H9 (cell line): ENCODE measurements at places on chromosomes 4 and X. TPM values are rescaled to one million over a fixed set of nuclear protein-coding genes. Genes with fewer than 3 reads are reported as not detected.
A peak's percentile ranks its signal among the peaks of the same experiment; 100 is the strongest.

Gene TRAM1L1
- total RNA-seq, result 0.79 TPM in 2 replicates

Gene HGFAC
- 0.33 and 0.37 TPM in 2 replicates for total RNA-seq

Gene TLR8
- not detected in 2 replicates for total RNA-seq

- no peak overlapping the region for H3K4me3 ChIP-seq
- no peak for DNase-seq
- no peaks in the 10 kb centered on the region for H3K27me3 ChIP-seq
- H3K4me1 ChIP-seq, result no peaks in the 10 kb centered on the region
- H3K36me3 ChIP-seq, result peaks cover 10% of the 10 kb centered on the region
Measured at GRCh38 chrX:2566055-2566454, 65.3 kb upstream of the DHRSX start.

GRCh38 chr4:162700815-162701361, 465.8 kb downstream of the NAF1 start:
- no peak for DNase-seq
- H3K27ac ChIP-seq, result no peak overlapping the region
- no peaks in the 10 kb centered on the region for H3K4me1 ChIP-seq
- no peaks in the 10 kb centered on the region for H3K27me3 ChIP-seq
- no peaks in the 10 kb centered on the region for H3K36me3 ChIP-seq

- no peak overlapping the region for H3K4me3 ChIP-seq
- H3K27ac ChIP-seq, result no peak overlapping the region
- no peaks in the 10 kb centered on the region for H3K27me3 ChIP-seq
- no peaks in the 10 kb centered on the region for H3K4me1 ChIP-seq
- DNase-seq, result no peak
Measured at GRCh38 chrX:80334583-80334982, 85.7 kb upstream of the TENT5D start.

Gene CCDC110
- total RNA-seq, result 2.3 and 3.8 TPM in 2 replicates

DNA sequence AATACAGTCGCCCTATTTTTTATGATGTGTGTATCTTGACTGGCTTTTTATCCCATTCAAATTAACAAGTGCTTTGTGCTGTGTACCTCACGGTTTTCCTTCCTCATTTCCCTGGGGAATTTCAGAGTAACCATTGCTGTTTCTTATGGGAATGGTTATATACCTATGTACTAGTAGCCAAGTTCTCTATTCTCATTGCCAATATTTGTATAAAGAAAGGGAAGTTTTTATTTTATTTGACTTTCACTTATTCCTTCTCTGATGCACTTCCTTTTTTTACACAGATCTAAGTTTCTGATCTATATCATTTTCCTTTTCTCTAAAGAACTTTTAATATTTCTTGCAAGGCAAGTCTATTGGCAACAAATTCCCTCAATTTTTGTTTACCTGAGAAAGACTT, 181.3 kb downstream of the SOWAHB start:
- peaks cover 3% of the 10 kb centered on the region for H3K36me3 ChIP-seq
- no peak overlapping the region for H3K27ac ChIP-seq
- no peaks in the 10 kb centered on the region for H3K27me3 ChIP-seq

GRCh38 chr4:184514121-184514988, 40.0 kb upstream of the IRF2 start:
- H3K36me3 ChIP-seq, result peaks cover 12% of the 10 kb centered on the region; the same call in 1 of the 2 replicates
- H3K27me3 ChIP-seq, result no peaks in the 10 kb centered on the region; the same call in 1 of the 2 replicates
- no peaks in the 10 kb centered on the region; the same call in 1 of the 2 replicates for H3K4me1 ChIP-seq

DNA sequence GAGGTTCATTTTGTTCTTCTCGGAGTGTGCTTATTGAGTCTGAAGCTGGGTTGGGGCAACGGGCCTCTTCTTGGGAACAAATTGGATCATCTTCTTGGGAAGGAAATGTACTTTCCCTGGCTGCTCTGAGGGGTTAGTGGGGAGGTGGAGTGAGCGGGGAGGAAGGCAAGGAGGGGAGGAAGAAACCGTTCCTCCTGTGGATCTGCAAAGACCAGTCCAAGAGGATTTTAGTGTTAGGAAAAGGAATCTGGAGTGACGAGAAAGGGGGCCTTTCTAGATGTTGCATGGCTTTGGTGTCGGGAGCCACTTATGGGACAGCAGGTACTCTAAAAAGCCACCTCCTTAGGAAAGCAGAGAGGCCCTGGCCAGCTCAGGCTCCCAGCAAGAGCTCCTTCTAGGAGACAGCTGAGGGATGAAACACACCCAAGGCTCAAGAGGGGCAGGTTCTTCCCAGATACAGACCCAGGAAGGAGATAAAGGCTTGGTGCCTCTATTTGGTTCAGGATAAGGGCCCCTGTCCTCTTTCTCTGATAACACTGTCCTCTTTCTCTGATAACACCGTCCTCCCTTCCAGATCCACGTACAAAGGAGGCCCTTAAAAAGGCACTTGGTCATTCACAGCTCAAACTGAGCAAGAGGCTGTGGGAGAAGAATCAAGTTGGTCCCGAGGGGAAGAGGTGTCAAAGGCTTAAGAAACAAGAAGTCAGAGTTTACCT, 451 bp downstream of the SOD3 start:
- no peaks in the 10 kb centered on the region for H3K36me3 ChIP-seq
- H3K27ac ChIP-seq, result no peak overlapping the region
- DNase-seq, result no peak
- no peaks in the 10 kb centered on the region for H3K4me1 ChIP-seq
- H3K4me3 ChIP-seq, result peak overlapping the region; percentile 77
- peaks cover 14% of the 10 kb centered on the region; the same call in 1 of the 2 replicates for H3K27me3 ChIP-seq

Gene ITM2A
- 27.1 and 29.9 TPM in 2 replicates for total RNA-seq

GRCh38 chrX:151984328-151984727, 9.9 kb upstream of the GABRE start:
- no peak for DNase-seq
- H3K4me3 ChIP-seq, result no peak overlapping the region
- no peaks in the 10 kb centered on the region; the same call in 1 of the 3 replicates for H3K36me3 ChIP-seq

DNA sequence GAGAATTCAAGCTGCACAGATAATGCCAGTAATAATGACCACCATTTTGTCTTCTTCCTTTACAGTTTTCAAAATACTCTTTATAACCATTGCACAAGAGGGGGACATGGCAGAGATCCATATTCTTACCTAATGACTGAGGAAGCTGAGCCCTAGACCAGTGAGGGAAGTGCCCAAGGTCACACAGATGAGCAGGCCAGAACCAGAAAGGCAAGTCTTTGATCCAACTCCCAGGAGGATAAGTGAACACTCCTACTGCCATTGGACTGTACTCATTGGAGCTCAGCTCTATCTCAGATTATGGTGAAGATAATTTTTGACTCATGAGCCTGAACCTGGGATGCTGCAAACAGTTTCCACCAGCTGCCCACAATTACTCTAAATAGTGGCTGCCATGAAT, 28.6 kb downstream of the AMER1 start:
- H3K4me1 ChIP-seq, result no peaks in the 10 kb centered on the region
- no peaks in the 10 kb centered on the region for H3K27me3 ChIP-seq
- no peak overlapping the region for H3K27ac ChIP-seq
- peaks cover 3% of the 10 kb centered on the region for H3K36me3 ChIP-seq
- no peak overlapping the region for H3K4me3 ChIP-seq

DNA sequence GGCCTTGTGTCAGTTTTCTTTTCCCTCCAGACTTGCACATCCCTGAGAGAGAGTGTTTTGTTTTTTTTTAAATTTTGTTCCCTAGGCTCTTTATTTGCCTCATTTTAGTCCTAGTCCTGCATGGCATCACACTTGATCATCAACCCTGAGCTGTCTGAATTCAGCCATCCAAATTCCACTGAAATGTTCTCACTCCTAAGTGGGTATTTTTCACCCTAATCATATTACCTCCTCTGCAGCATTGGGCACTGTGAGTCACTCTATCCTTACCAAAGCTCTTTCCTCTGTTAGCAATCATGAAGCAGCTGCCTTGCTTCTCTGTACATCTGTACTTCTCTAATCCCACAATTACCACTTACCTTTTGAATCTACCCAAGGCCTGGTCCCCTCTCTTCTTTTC, 356.6 kb upstream of the MAGEB2 start:
- no peak for DNase-seq
- no peaks in the 10 kb centered on the region for H3K4me1 ChIP-seq
- no peak overlapping the region for H3K4me3 ChIP-seq
- no peak overlapping the region for H3K27ac ChIP-seq

Gene RHOXF2
- total RNA-seq, result not detected in 2 replicates

DNA sequence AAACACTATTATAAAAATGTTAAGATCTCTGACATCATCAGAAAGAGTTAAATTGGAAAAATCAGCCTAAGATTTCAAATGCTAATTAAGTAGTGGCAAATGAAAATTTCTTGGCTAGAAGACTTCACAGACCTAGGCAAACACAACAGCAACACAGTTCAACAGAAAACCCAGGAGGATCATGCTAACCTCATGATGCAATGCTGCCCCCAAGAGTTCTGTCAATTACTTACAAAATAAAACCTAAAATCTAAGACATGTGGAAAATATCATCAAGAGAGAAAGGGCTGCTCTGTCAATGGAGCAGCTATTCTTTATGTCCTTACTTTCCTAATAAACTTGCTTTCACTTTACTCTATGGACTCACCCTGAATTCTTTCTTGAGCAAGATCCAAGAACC, 21.0 kb downstream of the S100G start:
- no peak for DNase-seq
- no peak overlapping the region for H3K27ac ChIP-seq
- H3K4me1 ChIP-seq, result peaks cover 5% of the 10 kb centered on the region; the same call in 1 of the 2 replicates
- peaks cover 82% of the 10 kb centered on the region for H3K36me3 ChIP-seq
- H3K27me3 ChIP-seq, result no peaks in the 10 kb centered on the region

DNA sequence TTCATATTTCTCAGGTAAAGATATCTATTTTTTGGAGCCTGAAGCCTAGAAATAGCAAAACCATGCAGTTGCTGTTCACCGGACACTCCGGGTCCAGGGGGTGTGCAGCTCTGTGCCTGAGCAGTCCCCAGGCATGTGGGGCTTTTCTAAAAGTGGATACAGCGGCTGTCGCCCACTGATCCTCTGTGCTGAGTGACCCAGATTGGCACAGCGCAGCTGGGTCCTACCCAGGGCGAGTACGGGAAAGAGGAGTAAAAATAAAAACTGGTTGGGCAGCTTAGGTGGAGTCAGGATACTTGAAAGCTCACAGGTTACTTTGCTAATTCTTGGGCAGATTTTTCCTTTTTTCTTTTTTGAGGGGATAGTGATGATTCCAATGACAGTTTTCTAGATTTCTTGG, 118.8 kb downstream of the UCHL1 start:
- 0 out of 2 replicates have a peak, but pooled peaks cover 5% of the 10 kb centered on the region for H3K36me3 ChIP-seq
- no peaks in the 10 kb centered on the region for H3K27me3 ChIP-seq
- no peak for DNase-seq

- H3K27me3 ChIP-seq, result no peaks in the 10 kb centered on the region
- peaks cover 6% of the 10 kb centered on the region for H3K36me3 ChIP-seq
- no peak for DNase-seq
- peak overlapping the region; percentile 80 for H3K27ac ChIP-seq
Measured at GRCh38 chrX:149829751-149830191, 48.0 kb downstream of the MAGEA9 start.

DNA sequence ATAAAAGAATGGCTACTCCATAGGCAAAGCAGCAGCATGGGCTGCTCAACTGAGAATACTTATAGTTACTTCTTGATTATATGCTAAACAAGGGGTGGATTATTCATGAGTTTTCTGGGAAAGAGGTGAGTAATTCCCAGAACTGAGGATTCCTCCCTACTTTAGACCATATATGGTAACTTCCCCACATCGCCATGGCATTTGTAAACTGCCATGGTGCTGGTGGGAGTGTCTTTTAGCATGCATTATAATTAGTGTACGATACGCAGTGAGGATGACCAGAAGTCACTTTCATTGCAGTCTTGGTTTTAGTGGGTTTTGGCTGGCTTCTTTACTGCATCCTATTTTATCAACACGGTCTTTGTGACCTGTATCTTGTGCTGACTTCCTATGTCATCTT, 141.5 kb downstream of the MAGEB17 start:
- no peaks in the 10 kb centered on the region for H3K27me3 ChIP-seq
- H3K4me3 ChIP-seq, result no peak overlapping the region

Gene CXCL8
- not detected in 2 replicates for total RNA-seq
